ENCODE measurements at places on chromosomes 16 and 17.
A peak's percentile ranks its signal among the peaks of the same experiment; 100 is the strongest.

- no peak for DNase-seq
Measured at GRCh38 chr17:76840443-76840767, 27.8 kb upstream of the MGAT5B start.

DNA sequence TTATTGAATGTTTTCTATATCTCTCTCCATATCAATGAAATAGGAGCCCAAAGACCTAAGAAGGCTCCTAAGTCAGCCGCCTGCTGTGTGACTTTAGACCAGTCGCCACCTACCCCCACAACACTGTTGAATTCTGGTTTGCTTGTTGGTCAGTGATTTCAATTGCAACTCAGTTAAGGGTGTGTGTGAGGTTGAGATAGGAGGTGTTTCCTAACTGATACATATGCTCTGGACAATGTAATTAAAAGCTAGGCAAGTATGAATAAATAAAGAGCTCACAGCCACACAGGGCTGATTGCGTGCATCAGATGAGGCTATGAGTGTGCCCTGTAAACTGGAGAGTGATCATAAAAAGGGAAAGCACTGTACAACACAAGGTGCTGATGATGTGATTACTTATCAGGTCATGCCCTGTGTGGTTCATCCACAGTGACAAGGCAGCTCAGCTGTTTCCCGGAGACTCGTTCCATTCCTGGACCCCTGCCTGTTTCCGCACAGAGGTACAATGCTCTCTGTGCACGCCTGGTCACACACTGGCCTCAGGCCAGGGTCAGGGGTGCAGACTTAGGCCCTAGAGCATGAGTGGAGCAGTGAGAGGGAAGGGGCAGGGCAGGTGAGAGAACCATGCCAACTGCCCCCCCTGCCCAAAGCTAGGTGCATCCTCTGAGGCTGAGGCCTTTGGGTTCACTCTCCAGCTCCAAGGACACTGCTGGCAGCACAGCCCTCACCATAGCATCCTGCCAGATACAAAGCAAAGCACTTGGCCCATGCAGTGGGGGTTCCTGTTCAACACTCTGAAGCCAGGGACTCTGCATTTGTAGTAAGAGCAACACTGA, 3.3 kb upstream of the KRT35 start:
- DNase-seq: no peak

DNA sequence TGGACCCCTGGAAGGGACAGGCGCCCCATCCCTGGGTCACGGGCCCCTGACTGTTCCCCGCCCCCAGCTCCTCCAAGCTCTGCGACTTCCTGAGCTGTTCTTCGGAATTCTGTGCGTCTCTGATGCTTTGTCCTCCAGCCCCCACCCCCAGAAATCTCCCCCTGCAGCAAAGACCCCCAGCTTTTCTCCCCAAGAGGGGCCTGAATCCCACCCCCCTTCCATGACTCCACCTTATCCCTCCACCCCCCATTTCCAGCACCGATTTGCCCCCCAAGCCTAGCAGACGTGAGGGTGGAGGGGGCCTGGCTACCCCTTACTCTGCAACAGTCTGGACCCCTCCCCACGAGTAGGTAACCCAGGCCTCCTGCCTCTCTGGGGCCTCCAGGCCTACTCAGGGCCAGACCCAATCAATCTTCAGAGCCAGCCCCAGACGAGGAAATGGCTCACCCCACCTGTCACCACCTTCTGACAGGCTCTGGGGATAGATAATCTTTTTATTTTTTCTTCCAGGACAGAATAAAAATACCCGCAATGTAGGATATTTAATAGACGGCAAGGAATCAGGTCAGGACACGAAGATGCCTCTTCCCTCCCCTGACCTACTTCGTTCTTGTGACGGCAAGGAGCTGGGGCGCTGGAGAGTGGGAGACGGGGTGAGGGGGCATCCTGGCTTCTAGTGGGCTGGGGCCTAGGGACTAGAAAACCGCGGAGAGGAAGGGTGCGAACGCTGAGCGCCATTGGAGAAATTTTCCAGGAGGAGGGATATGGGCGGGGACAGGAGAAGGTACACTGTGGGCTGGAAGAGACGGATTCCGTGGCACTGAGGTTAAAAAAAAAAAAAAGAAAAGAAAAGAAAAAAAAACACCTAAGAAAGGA, 744 bp upstream of the PLXDC1 start:
- peak; percentile 40 for DNase-seq

DNA sequence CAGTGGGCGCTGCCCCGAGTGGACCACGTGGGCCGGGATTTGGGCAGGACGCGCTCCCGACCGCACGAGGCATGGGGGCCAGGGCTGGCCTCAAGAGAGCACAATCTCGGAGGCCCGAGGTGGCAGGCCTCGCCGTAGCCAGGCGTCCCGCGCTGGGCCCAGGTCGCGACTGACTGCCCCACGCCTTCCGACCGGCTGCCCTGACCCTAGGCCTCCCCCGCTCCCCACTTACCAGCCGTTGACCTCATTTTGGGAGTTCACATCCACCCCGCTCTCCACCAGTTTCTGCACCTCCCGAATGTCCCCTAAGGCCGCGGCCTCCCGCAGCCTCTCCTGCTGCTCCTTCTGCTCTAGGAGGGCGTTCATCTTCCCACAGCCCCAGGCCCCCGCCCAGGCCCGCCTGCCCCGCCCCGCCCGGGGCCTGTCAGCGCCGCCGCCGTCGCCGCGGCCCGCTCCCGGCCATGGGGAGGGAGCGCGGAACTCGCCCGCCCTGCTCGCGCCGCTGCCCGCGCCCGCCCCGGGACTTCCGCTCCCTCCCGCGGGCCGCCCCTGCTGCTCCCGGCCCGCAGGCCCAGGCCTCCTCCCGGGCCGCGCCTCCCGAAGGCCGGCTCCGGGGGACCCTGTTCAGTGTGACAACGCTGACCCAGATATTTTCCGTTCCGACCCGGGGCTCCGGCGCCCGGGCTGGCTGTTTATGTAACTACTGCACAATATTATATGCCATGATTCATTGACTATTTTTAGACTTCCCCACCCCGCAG, at the start of gene ANKRD40:
TSS of gene ANKRD40 (minus strand) at position 626 of the 761 bp plus-strand sequence. CDS start at position 366, 260 bp downstream.
- DNase-seq: peak; percentile 95

DNA sequence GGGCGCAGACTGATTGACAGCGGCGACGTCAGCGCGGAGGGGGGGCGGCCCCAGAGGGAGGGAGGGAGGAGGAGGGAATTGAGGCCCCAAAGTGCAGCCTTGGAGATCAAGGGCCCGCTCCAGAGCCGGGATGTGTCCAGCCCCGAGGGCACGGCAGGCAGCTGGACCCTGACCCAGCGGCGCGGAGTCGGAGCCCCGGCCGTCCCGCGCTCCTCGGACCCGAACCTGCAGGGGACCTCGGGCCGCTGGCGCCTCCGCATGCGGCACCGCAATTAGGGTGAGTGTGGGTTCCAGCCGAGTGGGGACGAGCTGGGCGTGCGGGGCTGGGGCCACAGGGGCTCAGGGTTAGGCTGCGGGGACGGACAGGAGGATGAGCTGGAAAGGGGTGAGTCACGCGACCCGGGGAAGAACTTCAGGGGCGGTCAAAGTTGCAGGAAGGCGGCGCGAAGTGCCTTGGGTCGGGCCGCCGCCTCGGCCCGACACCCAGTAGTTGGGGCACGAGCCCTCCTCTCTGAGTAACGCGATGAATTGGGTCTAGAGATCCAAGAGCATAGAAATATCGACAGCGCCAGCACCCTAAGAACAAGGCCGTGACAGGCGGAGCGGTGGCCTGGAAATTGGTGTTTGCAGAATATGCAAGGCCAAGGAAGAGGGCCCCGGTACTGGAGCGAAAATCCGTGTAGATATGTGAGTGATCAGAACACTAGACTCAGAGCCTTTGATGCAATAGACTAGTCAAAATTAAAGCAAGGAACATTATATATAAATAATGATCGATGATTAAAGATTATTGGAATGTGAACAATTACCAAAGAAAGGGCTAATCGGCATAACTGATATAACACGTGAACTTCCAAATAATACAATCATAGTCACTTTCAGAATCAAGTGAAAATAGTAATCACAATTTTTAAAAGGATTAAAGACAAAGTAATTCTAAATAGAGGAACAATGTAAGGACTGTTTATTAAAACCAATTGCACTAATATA, at the start of gene TBX4:
TSS of gene TBX4 (plus strand) at position 122 of the 990 bp plus-strand sequence. CDS start 4,069 bp downstream, outside the sequence.
- no peak for DNase-seq

- no peak for DNase-seq
Measured at GRCh38 chr17:28969706-28970393, 18.5 kb upstream of the PHF12 start.

GRCh38 chr16:54282202-54282927, 4.2 kb downstream of the IRX3 start:
- no peak for DNase-seq

GRCh38 chr16:56480776-56481467, 29.6 kb downstream of the OGFOD1 start:
- no peak for DNase-seq

- DNase-seq: no peak
Measured at GRCh38 chr17:39098588-39098987, 52.8 kb downstream of the PLXDC1 start.

GRCh38 chr17:40443196-40443987, at the start of gene IGFBP4:
Gene IGFBP4 (plus strand): TSS chr17:40443450. CDS start chr17:40443736, 286 bp downstream.
- DNase-seq: peak; percentile 69

- DNase-seq: no peak
Measured at GRCh38 chr16:85921026-85921425, 22.1 kb downstream of the IRF8 start.

All from CD4-positive, alpha-beta T cell treated with Interleukin-17A for 1 hour (primary cell).